ENCODE measurements at places on chromosomes 3 and 15.

DNA sequence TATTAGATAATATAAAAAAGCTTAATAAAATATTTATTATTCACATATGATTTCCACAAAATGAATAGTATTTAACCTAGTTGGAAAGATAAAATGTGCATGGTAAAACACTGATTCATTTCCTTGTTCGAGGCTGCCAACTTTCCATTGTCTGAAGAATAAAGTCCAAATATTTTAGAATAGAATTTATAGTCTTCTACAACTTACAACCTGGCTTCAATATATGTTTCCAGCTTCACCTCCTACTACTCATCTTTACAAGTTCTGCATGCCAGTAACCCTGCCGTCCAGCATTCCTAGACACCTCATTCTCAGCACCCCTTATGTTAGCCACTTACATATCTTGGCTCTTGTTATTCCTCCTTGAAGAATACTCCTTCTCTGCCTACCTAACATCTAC, 244.5 kb downstream of the FGF12 start:
- peak; percentile 20 for DNase-seq

GRCh38 chr3:71180524-71180923, 403.0 kb downstream of the FOXP1 start:
- DNase-seq, result no peak

DNA sequence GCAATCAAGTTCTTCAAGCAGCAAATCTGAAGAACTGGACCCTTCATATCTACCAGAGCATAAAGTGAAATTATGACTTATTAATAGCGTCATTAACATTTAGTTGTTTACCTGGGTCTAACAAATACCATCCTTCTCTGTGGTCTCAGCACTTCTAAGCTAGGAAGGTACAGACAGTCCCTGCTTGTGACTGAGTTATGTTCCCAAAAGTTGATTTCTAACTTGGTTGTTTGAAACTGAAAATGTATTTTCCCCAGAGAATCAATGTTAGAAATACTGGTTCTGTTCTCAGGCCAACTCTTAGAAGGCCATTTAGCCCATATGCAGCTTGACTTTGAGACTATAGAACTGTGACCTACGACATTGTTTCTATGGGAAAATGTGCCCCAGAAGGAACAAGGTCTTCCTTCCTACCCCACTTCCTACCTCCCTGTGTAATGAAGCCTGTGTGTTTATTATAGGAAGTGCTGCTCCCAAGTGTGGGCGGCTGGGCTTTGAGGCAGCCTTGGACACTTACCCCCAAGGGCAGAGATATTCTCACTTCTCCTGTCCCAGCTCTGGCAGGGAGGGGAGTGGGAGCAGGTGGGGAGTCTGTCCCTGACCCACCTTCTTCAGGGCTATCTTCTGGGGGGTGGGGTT, 12.2 kb upstream of the MAPK6 start:
- DNase-seq, result no peak

GRCh38 chr15:50068016-50068415, 51.0 kb downstream of the ATP8B4 start:
- no peak for DNase-seq

DNA sequence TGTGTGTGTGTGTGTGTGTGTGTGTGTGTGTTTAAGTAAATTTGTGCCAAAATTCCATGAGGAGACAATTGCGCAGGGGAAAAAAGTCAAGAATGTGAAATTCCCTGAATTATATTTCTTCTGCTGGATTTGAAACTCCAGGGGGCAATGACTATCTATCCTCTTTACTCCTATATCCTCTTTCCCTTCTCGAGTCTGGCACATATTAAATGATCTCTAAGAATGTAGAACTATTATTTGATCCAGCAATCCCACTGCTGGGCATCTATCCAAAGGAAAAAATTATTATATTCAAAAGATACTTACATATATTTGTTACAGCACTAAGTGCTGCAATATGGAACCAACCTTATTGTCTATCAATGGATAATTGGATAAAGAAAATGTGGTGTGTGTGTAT, 350.1 kb upstream of the ADAMTS9 start:
- DNase-seq, result no peak

DNA sequence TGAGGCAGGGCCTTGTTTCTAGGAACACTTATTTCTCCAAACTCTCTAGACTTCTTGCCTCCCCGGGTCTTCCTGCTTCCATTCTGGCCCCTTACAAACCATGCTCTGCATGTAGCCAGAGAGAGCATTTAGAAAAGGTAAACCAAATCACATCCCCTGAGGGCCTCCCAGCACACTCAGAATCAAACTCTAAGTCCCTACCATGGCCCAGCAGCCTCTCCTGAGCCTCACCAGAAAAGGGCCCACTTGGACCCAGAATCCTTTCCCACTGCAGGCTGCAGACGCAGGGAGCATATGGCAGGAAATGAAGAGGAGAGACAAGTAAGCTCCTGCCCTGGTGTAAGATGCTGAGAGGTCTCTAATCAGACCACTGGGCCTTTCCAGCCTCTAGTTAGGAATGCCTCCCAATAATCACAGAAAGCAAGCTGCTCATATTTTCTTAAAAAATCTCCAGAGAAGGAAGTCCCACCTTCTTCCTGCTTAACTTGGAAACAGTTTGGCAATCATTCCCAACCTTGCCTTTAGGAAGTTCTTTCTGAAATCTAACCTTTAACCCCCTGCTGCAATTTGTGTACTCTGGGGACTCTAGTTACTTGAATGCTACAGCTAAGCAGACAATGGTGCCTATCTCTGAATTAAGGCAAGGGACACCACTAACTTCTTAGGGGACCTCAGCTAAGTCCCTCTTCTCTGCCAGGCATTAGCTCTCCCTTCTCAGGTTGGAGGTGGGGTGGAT, 4.2 kb downstream of the AMOTL2 start:
- no peak for DNase-seq

- no peak for DNase-seq
Measured at GRCh38 chr15:25950014-25950413, 86.9 kb upstream of the ATP10A start.

- no peak for DNase-seq
Measured at GRCh38 chr15:73684581-73685455, 635 bp downstream of the CD276 start.

DNA sequence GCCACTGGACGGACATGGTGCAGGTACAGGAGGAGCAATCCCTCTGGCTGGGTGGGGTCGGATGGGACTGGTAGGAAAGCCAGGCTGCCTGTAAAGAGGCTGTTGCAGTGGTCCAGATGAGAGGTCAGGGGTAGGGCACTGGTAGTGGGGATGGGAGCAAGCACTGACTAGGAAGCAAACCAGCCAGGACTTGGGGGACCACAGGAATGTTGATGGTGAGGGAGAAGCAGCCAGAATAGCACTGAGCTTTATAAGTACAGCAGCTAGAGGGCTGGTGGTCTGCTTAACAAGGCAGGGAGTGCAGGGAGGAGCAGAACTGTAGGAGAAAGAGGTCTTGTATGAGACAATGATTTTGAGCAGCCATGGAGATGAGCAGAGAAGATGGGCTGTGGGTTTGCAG, 38.7 kb upstream of the PTPN23 start:
- no peak for DNase-seq

- DNase-seq, result no peak
Measured at GRCh38 chr3:136351905-136352304, 101.8 kb downstream of the PCCB start.

DNA sequence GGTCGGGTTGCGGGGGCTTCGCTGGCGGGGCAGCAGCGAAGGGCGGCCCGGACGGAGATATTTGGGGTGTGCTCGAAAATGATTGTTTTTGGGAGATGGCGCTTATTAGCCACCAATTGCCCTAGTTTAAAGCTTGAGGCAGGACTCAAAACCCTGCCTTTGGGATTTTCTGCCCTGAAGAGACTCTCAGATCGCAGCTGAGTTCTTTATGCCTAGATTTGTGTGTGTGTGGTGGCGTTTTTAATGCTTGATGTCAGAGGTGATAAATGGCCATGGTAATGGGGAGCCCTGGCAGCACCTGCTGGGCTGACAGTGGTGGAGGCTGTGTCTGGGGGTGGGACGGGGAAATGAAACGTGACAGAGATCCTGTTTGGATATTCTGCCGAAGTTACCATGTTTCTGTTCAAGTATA, 604 bp downstream of the KCTD6 start:
- no peak for DNase-seq

Data from fibroblast of skin of left quadriceps (primary cell).